ENCODE measurements at places on chromosomes 5 and 9. TPM values are rescaled to one million over a fixed set of nuclear protein-coding genes. Genes with fewer than 3 reads are reported as not detected.

PTGDS gene
- polyA plus RNA-seq = 87.9 TPM

ORM2 gene
- polyA plus RNA-seq = not detected

SPINK6 gene
- not detected for polyA plus RNA-seq

DBH gene
- polyA plus RNA-seq = 0.94 TPM

MAP3K1 gene
- polyA plus RNA-seq = 95.8 TPM

FGF18 gene
- polyA plus RNA-seq = 0.45 TPM

FBXL17 gene
- 27.0 TPM for polyA plus RNA-seq

NR5A1 gene
- 0.19 TPM for polyA plus RNA-seq

IL3 gene
- not detected for polyA plus RNA-seq

FBP2 gene
- polyA plus RNA-seq = 0.18 TPM

CCDC171 gene
- 6.6 TPM for polyA plus RNA-seq

PLPPR1 gene
- polyA plus RNA-seq = 19.3 TPM

FAM81B gene
- polyA plus RNA-seq = 5.9 TPM

PPP2R2B gene
- polyA plus RNA-seq = 16.6 TPM

CDC20B gene
- 0.63 TPM for polyA plus RNA-seq

LCN6 gene
- polyA plus RNA-seq = not detected
